ENCODE measurements at places on chromosomes 3 and 15.

DNA sequence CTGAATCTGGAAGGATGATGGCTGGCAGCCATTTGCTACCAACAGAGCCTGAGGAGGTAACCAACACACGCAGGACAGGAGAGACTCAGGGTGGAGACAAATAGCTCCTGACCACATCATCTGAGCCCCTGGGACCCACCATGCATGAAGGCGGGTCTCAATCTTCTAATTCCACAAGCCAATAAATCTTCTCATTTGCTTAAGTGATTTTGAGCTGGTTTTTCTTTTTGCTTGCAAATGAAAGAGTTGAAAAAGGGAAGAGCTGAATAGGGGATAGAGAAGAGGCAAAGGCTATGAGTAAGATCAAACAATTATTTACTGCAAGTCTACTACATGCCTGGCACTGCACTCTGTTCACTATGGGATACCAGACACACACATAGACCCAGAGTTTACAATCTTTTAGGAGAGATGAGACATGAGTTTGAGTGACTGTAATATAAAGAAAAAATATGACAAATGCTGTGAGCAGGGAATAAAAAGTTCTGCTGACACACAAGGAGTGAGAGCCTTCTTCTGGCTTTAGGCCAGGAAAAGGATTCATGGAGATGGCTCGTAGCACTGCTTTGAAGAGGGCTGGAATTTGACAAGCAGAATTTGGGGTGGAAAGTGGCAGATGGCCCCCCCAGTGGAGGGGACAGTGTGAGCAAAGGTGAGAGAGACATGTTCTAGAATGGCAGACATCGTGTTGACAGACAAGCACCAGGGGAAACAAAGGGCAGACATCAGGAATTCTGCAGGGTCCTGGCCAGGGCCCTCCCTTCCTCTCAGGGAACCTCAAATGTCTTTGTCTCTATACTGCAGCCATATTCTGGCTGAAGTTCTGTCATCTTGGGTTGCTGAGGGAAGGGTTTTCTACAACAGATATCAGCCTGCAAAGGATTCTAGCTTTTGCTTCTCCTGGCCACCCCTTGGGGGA lies 69.8 kb upstream of the WNT5A start:
- DNase-seq: no peak

DNA sequence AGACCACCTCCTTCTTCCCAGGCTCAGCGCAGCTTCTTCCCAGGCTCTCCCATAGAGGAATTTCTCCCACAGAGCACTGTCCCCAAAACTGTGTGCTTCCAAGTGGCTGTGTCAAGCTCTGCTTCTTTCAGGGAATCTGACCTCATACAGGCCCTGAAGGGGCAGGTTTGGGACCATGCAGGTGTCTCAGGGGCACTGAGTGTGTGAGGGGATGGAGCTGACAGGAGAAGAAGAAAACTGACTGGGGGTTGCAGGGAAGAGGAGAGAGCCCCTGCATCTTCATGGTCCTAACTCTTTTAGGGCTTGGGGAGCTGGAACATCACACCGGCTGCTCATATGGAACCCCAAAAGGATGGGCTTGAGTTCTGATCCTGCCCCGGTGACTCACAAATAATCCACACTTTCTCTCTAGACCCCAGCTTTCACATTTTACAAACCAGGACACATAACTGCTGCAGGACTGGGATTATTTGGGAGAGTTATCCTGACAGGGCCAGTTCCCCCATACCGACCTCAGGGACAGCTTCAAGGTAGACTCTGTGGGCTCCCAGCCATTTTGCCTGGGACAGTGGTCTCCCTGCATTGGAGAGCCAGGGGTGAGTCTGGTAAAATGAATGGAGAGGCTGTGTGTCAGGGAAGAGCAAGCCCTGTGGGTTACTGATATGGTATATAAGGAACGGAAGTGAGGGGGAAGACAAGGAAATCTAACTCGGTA lies 316.1 kb downstream of the TLE3 start:
- no peak for DNase-seq

DNA sequence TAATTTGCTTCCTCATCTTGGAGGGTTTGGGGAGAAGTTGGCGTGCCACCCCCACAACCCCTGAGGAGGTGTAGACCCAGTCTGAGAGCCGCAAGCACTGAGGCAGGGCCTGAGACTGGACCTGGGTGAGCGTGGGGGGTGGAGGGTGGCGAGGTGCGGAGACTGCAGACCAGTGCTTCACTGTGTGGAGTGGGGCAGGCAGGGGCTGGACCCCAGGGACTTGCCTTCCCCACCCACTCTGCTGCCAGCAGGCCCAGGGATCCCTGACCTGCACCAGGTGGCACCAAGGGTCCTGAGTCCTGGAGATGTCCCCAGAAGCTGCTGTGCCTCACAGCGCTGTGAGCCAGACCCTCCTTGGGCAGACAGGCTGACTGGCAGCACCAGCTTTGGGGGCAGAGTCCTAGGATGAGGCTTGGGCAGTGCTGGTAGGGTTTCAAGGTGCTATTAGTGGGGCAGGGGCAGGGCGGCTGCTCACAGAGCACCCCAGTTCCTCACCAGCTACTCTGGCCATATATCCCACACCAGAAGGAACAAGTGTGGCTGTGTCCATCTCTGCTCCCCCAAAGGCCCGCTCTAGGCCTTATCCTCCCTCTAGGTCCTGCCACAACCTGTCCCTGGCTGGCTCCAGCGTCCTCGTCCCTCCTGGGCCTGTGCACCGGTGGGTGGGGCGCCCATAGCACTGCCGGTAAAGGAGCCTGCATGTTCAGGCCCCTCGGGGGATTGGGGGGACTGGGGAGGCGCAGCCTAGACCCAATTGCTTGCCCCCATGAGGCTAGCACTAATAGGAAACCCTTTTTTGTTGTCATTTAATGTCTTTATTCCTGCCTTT lies 11.8 kb downstream of the ZBTB47 start:
- no peak for DNase-seq

DNA sequence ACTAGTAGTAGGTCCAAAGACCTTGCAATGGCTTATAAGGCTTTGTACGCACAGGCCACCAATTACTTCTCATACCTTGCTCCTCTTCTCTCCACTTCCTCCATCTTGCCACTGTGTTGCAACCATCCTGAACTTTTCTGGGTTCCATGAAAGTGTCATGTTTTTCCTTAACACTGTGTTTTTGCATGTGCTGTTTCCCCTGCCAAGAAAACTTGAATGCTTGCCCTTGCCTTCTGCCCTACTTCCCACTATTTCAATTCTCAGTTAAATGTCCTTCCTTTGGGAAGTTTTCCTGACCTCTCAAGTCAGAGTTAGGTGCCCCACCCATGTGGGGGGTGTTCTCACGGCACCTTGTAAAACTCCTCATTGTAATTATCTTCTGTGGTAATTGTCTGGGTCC lies 182.8 kb downstream of the THRB start:
- no peak for DNase-seq

GRCh38 chr3:119236756-119237155 lies 3.9 kb downstream of the B4GALT4 start:
- DNase-seq: no peak

GRCh38 chr3:37237252-37237651 lies 62.9 kb upstream of the LRRFIP2 start:
- DNase-seq: no peak

DNA sequence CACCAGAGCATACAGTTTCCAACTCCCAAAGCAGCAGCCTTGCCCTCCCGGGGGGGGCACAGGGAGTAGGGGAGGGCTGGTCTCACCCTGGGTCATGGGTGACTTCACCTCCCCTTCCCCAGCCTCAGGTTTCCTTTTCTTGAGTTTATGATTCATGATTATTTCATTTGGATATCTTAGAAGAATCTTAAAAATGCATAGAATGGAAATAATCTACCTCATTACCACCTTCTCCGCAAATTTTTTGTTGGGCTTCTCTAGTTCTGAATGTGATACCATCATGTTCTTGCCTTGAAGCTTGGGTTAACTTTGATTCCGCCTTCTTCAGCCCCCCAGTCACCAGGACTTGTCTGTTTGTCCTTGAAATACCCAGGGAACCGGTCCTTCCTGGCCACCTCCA lies 148.8 kb upstream of the ROPN1 start:
- DNase-seq: no peak

DNA sequence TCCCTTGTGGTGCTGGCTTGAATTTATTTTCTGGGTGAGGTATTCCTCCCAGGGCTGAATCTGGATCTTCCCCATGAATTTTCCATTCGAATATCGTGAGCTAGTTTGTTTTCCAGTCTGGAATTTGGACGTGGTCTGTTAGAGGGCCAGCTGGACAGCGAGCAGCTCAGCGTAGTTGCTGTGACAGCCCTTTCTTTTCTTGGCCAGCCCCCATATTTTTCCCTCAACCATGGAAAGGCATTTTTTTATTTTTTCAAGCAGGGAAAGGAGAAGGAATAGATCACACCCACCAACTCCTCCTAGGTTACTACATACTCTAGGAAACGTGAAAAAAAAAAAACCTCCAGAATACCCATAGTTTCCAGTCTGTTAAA lies 152.0 kb downstream of the KLHL25 start:
- DNase-seq: no peak

GRCh38 chr15:92954578-92954977 lies 54.5 kb downstream of the CHD2 start:
- peak; percentile 9 for DNase-seq

DNA sequence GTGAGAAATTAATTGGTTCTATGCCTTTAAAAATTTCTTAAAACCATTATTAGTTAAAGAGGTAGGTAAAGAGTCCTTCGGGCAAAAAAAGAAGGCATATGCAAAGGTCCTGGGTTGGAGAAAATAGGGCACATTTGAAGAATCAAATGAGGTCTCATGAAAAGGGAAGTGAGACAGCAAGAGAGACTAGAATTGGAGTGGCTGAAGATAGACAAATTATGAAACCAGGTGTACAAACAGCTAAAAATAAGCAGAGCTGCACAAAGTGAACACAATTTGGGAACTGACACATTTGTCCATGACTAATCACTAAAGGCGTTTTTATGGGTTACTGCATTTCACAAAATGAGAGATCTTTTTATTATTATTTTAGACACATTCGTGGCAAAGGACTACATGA lies 581.2 kb downstream of the PYDC2 start:
- DNase-seq: no peak

GRCh38 chr3:196541684-196542445 lies 26.5 kb downstream of the WDR53 start:
- no peak for DNase-seq

- DNase-seq: no peak
Measured at GRCh38 chr3:180401226-180401625, 200.7 kb upstream of the TTC14 start.

- DNase-seq: no peak
Measured at GRCh38 chr3:31188112-31188511, 293.7 kb upstream of the GADL1 start.

DNA sequence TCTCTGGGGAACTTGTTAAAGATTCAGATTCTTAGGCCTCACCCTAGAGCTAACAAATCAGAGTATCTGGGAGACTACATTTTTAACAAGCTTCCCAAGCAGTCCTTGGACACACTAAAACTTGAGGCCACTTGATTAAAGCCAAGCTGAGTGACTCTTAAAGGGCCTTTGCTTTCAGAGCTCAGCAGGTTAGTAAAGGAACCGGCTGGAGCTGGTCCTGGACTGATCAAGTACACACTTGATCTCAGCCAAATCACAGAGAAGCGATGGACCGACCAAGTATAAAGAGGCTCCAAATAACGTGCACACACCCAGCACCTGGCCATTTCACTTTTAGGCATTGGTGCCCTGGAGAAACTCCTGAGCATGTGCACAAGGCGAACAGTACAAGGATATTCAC lies 12.9 kb upstream of the TM6SF1 start:
- DNase-seq: no peak

GRCh38 chr3:45677033-45677446 lies 12.2 kb upstream of the SACM1L start:
- no peak for DNase-seq

DNA sequence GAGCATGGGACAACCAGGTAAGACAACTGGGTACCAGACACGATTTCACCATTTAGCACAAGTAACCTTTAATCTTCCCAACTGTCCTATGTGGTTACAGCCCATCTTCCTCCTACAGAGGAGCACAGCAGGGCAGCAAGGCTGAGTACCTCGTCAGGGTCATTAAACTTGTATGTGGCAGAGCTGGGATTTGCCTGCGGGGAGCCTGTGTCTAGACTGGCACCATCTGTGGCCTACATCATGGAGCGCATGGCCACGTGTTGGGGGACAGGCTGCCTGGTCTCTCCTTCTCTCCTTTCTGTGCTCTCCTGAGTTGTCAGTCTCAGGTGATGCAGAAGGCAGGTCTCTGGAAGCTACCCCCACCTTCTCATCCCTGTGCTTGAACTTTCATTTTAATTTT lies 32.2 kb downstream of the GOLGA6A start:
- no peak for DNase-seq

- no peak for DNase-seq
Measured at GRCh38 chr3:55017876-55018275, 90.0 kb upstream of the LRTM1 start.

DNA sequence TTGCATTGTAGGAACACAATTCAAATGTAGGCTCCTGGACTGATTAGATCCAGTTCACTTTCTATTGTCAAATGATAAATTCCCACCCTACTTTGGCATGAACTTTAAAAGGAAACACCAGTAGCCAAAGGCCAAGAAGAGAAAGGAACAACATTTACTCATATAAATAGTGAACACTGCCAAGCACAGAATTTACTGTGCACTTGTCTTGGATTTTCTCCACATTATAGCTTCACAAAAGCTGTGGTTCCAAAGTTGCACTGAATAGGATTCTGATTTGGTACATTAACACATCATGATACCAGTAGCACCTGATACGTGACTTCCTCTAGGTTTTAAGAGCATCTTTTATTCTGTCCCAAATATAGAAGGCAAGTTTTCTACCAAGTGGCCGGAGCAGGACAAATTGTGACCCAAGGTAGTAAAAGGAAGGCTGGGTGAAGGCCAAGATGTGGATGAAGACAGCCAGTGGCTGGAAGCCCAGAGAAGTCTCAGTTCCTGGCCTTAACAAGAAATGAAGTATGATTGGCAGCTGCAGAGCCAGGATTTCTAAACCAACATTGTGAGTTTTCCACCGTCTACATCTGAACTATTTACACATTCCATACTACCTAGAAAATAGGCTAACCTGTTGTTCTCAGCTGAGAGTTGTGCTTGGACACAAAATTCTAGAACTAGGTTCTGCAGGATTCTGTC lies 206.7 kb downstream of the THRB start:
- no peak for DNase-seq

DNA sequence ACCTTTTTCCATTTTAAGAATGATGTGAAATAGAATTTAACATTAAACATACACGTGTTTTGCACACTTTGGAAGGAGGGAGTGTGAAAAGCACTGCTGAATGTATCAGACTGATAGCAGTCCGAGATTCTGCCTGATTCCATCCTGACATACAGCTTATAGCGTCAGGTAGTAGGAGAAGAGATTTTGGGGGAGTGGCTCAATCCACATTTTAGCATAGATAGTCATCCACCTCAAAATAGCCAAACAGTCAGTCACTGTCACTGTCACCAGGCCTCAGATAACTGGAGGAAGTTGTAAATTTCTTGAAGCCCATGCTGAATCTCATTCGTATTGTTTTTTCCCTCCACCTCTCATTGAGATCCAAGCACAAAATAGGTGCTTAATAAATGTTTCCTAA lies 35.4 kb upstream of the ARHGEF26 start:
- DNase-seq: no peak

Measured in bone marrow (tissue), 2 donors.